ENCODE measurements at places on chromosomes 13 and 19.

DNA sequence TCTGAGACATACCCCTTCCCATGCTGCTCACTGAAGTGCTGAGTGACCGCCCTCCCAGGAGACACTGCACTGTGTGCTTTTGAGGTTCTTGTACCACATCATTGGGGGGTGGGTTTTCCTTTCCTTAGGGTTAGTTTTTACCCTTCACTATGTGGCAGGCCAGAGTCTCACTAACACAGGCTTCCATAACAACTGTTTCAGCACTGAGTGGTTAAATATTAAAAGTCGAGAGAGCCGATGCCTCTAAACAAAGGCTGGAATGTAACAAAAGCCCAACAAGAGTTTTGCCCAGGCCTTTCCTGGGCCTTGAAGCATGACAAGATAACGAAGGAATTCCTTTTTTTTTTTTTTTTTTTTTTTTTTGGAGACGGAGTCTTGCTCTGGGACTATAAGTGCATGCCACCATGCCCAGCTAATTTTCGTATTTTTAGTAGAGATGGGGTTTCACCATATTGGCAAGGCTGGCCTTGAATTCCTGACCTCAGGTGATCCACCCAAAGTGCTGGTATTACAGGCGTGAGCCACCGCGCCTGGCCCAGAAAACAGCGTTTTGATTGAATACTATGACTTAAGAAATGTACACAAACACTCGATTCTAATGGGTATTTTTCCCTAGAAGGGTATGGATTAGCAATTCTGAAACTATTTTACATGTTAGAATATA lies 46.5 kb downstream of the ZNF823 start:
- DNase-seq = no peak

DNA sequence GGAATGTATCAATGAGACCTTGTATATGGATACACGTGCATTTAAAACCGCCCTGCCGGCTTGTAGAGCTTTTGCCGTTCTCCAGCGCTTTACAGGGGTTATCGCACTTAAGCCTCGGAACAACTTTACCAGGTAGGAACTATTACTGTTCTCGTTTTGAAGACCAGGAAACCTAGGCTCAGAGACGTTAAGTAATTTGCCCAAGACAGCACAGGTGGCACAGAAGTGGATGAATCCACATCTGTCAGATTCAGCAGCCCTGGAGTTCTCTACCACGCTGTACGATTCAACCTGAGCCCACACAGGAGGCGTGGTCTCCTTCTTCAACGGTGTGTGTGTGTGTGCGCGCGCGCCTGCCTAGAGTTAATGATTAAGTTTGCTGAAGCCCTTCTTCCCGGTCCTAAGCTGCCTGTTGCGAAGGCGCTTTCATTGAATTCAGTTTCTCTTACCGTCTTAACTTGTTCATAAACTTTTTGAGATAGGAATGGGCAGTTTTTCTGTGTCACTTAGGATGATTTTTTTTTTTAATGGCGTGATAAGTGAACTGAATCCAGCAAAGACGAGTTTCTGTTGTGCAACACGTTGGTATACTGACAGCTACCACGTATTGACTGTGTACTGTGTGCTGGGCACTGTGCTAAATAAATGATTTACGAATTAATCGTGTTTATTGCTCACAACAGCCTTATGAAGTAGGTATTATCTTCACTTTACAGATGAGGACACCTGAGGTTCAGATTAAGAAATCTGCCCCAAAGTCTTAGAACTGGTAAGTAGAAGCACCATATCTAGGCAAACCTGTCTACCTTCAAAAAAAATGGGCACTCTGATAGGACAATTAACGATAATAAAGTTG lies 67.4 kb downstream of the KCNRG start:
- DNase-seq = peak; percentile 48

- no peak for DNase-seq
Observed at GRCh38 chr13:98826146-98826545, 73.7 kb upstream of the SLC15A1 start.

DNA sequence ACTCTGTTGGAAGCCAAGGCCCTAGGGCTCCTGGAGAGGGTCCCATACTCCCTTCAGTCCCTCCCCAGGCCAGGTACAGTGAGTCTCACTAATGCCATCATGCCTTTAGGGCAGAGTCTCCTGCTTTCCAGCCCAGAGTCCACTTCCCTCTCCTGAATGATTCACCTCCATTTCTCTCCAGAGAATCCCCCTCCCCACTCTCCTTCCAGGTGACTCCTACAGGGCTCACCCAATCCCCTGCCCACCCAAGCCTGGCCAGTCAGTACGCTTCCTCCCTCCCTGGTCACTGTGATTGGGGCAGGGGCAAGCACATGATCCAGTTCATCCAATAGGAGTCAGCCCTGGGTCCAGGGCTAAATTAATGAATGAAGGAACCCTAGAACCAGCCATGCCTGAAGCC lies 35.0 kb upstream of the PNMA8B start:
- DNase-seq = no peak

- DNase-seq = no peak
Observed at GRCh38 chr19:38974624-38975213, 823 bp downstream of the FBXO17 start.

DNA sequence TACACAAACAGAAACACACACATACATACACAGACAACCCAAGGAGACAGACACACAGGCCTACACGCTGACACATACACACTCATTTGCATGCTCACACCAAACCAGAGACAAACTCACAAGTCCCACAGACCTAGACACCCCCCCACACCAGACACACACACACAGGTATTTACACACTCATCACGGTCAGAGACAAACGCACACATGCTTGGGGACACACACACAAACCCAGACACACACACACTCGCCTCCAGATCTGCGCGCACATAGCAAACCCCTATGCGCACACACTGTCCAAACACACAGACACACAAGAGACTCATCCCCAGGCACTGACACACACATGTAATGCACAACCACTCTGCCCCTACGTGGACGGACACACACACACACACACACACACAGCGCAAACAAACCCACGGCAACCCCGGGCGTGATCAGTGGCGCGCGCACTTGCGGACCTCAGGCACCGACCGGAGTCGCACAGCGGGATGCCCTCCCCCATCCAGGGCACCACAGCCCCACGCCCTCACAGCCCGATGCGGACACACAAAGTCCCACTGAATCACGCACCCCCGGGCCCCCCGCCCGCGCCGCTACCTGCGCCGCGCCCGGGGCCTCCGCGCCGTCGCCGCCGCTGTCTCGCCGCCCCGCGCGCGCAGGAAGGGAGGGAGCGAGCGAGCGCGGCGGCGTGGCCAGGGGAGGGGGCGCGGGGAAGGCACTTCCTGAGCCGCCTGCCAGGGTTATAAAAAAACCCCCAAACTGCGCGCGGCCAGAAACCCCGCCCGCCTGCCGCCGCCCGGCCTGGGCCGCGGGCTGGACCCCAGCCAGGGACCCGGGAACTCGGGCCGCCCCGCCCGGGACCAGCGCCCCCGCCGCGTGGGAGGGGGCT lies at the start of gene ADAMTS10:
Gene ADAMTS10 (minus strand): TSS at position 675 of the 895 bp plus-strand sequence. CDS start 5,005 bp downstream, outside the sequence.
- DNase-seq = no peak

DNA sequence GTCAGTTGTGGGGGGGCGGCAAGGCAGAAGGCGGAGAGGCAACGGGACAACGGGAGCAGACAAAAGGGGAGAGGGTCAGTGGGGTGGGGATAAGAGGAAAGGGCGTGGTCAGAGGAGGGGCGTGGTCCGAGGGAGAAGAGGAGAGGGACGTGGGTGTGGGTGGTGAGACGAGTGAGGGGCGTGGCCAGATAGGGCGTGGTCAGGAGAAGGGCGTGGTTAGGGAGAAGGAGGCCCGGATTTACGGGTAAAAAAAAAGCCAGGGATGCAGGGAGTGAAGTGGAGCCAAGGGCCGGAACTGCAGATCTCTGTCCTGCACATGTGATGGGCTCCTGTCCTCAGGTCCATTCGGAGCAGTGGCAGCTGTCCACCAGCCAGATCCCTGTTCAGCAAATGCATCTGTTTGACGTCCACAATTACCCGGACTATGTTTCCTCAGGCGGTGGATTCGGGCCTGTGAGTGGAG lies 21.5 kb downstream of the CPT1C start:
- DNase-seq = no peak

DNA sequence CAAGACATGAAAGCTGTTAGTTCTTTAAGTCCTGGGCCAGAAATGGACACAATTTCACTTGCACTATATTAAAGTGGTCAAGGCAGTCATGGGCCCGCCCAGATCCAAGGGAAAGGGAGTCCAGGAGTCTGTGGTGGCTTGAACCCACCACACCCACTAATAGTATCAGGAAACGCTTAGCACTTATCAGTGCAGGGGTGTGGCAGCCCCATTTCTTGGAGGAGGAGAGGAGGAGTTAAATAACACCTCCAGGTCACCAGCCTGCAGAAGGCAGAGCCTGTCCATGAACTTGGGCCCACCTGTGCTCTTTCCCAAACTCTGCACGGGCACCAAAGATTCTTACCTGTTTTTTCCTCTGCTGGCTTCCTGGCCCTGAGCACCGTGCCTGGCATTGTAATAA lies 5.4 kb upstream of the NTN5 start:
- DNase-seq = no peak

GRCh38 chr13:105165449-105166125 lies 1369.9 kb downstream of the EFNB2 start:
- no peak for DNase-seq

DNA sequence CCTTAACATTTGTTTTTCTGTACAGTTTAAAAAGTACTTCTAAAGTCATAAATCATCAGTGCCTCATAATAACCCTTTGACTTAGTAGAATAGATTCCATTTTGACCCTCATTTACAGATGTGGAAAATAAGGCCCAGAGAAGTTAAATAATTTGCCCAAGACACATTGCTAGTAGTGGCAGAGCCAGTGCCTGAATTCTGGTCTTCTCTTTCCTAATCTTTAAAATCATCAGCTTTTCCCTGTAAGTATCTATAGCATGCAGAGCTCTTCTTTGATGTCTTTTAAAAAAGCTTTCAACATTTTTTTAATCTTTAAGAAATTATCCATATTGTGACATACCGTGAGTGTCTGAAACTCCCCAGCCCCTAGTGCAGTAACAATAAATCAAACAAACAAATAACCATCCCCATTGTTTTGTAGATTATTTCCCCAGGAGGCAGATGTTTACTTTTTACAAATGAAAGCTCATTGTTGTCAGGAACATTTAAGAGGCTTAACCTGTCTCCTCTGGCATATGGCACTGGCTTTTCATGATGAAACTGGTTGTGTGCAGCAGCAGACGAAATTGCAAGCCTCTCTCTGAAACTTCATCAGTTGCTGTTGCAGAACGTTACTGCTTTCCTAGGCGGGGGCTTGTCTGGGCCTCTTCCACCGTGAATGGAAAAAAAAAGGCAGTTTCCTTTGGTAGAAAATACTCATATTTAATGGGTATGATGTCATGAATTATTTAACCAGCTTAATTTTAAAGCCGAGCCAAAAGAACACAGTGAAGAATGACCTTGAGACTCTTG lies 31.7 kb upstream of the PCDH8 start:
- no peak for DNase-seq

GRCh38 chr13:97855570-97856303 lies 97.7 kb upstream of the IPO5 start:
- no peak for DNase-seq

DNA sequence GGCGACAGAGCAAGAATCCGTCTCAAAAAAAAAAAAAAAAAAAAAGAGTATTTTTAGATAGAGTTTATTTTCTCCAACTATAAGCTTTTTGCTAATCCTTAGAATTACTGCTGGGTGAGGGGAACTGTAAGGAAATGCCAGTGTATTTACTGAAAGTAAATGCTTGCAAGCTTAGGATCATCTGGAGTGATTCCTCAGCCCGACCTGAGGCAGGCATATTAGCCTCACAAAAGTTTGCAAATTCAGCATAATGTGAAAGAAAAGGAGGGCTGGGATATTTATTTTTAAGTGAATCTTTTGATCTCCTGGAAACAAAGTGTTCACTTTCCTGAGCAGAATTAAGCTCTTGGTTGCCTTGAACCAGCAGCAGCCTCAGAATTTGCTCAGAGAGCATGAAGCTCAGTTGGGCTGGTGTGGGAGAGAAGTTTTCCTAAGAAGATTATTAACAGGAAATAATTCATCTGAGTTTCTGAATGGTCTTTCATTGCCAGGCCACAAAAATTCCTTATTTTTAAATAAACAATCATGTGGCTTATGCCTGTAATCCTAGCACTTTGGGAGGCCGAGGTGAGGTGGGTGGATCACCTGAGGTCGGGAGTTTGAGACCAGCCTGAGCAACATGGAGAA lies 24.7 kb upstream of the SPATA13 start:
- no peak for DNase-seq

GRCh38 chr19:31900991-31901390 lies 444.4 kb upstream of the ZNF507 start:
- DNase-seq = no peak

DNA sequence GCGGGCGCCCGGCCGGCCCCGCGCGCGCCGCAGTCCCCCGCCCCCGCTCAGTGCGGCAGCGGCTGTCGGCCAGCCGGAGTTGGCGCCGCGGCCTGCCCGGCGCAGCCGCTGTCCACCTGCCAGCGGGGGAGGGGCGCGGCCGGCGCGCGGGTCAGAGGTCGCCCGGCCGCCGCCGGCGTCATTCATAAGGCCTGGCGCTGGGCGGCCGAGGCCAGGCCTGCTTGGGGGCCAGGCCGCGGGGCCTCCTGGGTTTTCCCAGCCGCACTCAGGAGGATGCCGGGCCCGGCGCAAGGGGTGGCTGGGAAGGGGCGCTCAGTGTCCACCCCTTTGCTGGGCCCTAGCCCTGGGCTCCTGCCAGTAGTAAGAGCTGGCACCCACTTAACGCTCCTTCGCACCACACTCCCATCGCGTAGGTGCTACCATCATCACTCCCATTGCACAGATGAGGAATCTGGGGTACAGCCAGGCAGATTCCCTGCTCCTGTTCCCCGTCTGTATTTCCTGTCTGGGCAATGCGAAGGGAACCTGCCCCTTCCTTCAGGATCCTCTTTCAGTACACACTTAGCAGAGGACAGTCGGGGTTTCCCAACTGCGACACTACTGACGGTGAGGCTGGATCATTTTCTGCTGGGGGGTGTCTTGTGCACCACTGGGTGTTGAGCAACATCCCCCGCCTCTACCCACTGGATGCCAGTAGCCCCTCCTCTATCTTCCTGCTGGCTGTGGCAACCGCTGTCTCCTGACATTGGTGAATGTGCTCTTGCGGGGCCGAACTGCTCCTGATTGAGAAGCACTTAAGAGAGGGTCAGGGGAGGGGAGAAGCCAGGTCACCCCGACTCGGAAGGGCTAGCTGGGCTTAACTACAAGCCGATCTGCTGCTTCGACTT lies 846 bp upstream of the PRKACA start:
- no peak for DNase-seq

DNA sequence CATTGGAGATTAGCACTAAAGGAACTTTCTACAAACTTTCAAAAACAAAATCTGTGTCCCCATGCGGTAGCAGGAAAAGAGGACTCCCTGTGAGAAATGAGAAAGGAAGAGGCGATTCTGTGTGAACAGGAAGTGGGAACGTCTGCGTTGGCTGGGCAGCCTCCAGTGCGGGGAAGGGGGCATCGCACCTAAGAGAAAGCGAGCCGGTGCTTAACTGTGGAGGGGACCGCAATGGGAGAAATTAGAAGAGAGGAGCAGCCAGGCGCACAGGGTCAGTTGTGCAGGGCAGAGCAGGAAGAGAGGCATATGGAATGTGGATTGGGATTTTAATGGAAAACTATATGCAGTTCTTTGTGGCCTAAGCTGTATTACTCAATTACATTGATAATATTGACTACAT lies 77.4 kb upstream of the DOCK9 start:
- no peak for DNase-seq

- no peak for DNase-seq
Observed at GRCh38 chr19:32308431-32309077, 36.9 kb upstream of the ZNF507 start.
